Brain microvascular endothelial cell (primary cell): ENCODE measurements at places on chromosomes 3 and 15.

DNA sequence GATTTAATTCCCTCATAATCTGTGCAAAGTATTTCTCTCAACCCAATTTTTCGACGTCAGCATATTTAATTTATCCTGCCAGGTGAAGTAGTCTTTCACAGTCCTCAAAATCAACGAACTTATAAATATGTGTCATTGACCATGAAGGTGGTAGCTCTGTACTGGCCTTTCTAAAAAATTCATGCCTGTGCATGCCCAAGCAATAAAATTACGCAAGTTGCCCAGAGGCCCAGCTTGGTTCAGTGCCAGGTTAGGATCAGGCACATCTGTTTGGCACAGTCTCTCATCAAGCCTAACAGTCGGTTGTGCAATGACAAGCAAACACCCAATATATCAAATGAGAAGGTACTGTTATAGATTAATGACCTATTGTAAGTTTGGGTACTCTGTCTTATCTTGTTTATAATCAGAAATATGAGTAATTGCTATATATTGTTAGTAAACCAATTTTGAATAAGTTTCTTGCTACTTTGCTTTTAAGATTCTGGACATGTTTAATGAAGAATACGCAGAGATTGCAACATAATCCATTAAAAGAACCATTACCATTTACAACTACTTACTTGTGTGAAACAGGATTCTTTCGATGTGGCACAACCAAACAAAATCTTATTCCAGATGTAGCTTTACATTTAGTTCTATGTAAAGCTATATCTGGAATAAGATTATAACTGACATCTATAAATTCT is 159.0 kb upstream of the IL12A start:
- DNase-seq = no peak

GRCh38 chr3:148315756-148316155 is 381.9 kb upstream of the AGTR1 start:
- DNase-seq = peak; percentile 13

GRCh38 chr3:32120471-32120870 is 14.1 kb downstream of the GPD1L start:
- DNase-seq = no peak

DNA sequence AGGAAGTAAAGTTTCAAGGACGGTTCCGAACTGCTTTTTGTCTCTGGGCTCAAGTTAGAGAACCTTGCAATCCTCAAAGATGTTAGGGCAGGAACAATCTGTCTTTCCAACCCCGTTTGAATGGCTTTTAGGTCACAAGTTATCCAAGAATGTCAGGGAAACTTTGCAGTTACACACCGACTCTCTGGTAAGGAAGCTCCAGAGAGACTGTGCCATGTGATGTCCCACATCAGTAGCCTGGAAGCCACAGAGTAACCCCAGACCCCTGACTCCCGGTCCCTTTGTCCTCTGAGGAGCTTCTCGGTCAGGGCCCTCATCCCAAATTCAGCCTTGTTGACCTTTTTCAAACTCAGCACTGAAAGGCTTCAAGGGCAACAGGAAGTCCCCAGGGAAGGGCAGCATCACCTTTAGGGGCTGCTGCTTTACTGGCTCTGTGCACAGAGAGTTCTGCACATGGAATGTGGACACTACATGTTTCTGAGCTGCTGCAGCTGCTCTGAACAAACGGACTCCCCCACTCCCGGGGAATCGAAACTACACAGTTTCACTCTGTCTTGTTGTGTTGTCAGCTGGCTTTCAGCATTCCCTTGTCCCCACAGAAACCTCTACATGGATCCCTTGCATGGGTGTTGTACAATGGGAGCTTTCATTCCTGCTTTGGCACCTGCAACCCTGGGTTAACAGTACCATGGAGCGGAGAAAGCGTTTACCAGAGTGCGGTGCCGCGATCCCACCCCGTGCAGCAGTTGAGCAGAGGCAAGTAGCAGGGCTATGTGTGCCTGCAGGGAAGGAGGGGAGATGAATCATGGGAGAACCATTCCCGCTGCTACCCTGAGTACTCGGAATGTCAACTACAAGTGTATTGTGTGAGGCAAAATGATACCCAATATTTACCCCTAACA is 408.2 kb upstream of the THBS1 start:
- peak; percentile 74 for DNase-seq

- no peak for DNase-seq
Measured at GRCh38 chr3:104632521-104632920, 734.2 kb upstream of the ALCAM start.

DNA sequence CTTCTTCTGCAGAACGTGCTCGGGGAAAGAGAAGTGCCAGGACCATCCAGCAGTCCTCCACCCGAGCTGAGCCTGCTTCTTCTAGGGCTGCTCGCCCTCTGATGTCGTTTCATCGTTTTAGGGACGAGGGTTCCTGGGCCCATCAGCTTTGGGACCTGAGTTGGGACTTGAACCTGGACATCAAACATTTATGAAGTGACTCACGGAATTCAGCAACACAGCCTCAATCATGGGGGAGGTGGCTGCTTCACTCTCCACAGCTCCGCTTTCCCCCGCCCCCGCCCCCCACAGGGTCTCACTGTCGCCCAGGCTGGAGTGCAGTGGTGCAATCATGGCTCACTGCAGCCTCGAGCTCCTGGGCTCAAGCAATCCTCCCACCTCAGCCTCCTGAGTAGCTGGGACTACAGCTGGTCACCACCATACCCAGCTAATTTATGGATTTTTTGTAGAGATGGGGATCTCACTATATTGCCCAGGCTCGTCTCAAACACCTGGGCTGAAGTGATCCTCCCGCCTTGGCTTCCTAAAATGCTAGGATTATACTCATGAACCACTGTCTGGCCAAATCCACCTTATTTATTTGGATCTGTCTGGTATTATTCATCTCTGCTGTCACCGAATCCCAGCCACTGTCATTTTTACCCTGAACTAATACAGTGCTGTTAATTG is 725 bp upstream of the SCAMP2 start:
- DNase-seq = no peak

DNA sequence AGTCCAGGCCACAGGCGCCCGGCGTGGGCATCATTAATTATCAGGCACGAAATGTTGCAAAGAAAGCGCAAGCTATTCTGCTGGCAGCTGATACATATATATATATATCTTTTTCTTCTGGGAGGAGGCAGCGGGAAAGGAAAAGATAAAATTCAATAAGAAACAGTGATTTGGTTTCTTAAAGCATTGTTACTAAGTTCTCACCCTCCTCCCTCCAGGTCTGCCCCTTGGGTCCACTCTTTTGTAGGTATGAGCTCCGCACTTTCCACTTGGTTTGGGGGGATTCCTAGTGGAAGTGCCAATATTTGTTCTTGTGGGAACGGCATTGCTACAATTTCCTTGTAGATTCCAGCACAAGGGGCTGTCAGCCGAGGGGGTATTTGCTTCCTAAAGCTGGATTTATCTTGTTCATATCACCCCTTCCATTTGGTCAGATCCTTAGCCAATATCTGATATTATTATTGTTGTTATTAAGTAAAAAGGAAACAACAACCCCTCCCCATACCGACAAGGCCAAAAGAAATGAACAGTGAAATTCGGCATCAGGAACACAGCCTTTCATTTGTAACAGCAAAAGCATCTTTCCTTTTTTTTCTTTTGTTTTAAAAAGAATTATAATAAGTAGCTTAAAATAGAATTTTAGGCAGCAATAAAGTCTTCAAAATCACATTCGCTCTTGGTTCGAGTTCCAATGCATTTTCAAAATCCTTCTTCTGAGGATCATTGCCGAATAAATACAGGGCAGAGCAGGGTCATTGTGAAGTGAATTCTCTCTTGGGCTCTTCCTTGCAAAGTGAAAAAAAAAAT is 15.6 kb downstream of the ZIC1 start:
- no peak for DNase-seq

GRCh38 chr3:195895861-195896360 is 12.4 kb downstream of the TNK2 start:
- DNase-seq = no peak
